ENCODE measurements at places on chromosomes 4 and X.

GRCh38 chrX:64198036-64198435 is 7.5 kb downstream of the AMER1 start:
- no peak for DNase-seq

DNA sequence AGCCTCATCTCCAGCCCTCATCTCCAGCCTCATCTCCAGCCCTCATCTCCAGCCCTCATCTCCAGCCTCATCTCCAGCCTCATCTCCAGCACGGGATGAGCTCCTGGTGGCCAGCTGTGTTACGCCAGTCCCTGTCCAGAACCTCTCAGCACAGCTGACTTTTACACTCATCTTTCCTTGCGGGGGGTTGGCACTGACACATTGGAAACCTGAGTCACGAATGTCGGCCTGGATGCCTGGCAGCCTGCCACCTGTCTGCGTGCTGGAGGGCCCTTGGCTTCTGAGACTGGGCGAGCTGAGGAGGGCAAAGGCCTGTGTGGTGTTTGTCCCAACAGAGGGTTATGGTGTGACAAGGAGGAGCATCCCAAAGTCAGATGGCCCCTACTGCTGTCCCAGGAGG is 66.1 kb upstream of the HGFAC start:
- no peak for DNase-seq

- no peak for DNase-seq
Measured at GRCh38 chr4:17587094-17587822, 10.3 kb downstream of the LAP3 start.

GRCh38 chr4:161554372-161554990 is 609.3 kb downstream of the FSTL5 start:
- DNase-seq: no peak

DNA sequence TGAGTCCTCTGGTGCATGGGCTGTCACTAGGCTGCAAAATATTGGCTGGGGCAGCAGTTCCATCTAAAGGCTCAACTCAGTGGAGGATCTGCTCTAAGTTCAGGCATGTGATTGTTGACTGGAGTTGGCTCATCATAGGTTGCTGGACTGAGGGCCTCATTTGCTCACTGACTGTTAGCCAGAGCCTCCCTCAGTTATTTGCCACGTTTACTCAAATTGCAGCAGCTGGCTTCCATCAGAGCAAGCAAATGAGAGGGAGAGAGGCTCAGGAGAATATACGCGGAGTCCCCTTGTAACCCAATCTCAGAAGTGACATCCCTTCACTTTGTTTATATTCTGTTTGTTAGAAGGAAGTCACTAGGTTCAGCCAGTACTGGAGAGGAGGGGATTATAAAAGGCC is 54.1 kb downstream of the BMP3 start:
- DNase-seq: no peak

- no peak for DNase-seq
Measured at GRCh38 chrX:19672222-19672812, 157.0 kb upstream of the MAP3K15 start.

GRCh38 chr4:54185044-54185780 is 43.9 kb upstream of the PDGFRA start:
- no peak for DNase-seq

- DNase-seq: no peak
Measured at GRCh38 chr4:47733302-47734175, 104.3 kb downstream of the CORIN start.

- DNase-seq: no peak
Measured at GRCh38 chrX:110454336-110454735, 95.7 kb downstream of the RTL9 start.

- DNase-seq: no peak
Measured at GRCh38 chr4:120865985-120866384, 56.5 kb downstream of the PRDM5 start.

DNA sequence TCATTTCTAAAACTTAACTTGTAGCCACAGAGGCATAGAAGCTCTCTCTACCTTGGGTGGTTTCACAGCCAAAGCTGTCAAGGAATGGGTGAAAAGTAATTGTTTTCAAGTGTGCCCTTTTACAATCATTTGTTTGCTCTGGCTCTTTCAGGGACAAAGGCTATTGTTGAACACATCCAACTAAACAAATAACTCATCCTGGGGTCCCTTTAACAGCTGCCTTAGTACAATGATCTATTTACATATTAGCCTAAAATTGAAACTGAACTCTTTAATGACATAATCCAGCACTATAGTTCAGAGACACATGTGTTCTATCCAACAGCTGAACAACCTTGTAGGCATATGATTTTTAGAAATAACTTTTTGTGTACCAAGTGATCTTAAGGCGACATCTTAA is 3.7 kb downstream of the HHIP start:
- DNase-seq: no peak

- DNase-seq: no peak
Measured at GRCh38 chr4:118353534-118354030, 779 bp upstream of the PRSS12 start.

- no peak for DNase-seq
Measured at GRCh38 chr4:5267408-5267807, 216.1 kb downstream of the STK32B start.

DNA sequence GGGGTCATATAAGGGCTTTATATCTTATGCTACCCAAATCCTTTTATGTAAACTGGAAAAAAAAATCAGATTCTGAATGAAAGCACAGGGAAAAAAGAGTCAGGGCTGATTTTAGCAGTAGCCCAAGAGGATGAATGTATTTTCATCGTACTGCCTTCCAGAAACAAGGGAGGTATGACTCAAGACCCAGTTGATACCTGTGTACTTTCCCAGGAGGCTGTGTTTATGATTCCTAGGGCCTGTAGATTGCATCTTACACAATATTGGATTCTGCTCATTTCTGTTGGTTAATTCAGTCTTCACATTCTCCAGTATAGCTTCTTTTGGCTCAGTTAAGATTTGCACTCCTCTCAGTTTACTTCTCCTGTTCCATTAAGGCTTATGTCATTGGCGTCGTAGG is 127.9 kb upstream of the LIMCH1 start:
- no peak for DNase-seq

GRCh38 chrX:154059231-154059630 is 38.3 kb downstream of the MECP2 start:
- DNase-seq: no peak

DNA sequence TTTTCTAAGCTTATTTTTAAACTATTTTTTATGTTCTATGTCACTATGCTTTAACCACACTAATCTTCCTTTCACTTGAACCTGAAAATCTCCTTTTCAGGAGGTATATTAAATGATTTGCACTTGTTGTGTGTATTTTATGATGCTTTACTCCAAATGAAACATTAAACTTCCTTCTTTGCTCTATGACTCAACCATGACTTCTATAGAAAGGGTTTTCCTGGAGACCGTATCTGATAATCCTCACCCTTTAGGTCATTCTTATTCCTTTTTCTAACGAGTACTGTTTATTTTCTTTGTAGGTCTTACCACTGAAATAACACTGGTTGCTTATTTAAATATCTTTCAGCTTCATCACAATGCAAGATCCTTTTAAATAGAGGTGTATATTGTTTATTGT is 1163.2 kb downstream of the PCDH18 start:
- no peak for DNase-seq

DNA sequence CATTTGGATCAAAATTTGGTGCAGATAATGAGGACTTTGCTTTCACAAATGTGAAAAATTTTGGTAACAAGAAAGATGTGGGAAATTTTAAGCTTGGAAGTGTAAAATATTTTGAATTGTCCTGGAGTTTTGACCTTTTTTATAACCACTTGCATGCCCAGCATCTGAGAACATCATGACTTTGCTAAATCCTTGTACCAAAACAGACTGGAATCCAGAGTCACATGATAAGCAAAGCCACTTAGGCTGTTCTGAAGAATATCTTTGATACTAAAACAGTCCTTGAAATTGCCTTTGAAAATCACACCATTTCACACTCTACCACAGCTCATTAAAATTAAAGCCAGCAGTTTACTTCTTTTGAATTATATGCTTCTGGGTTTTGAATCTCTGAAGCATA is 2.5 kb upstream of the PPM1K start:
- DNase-seq: no peak

DNA sequence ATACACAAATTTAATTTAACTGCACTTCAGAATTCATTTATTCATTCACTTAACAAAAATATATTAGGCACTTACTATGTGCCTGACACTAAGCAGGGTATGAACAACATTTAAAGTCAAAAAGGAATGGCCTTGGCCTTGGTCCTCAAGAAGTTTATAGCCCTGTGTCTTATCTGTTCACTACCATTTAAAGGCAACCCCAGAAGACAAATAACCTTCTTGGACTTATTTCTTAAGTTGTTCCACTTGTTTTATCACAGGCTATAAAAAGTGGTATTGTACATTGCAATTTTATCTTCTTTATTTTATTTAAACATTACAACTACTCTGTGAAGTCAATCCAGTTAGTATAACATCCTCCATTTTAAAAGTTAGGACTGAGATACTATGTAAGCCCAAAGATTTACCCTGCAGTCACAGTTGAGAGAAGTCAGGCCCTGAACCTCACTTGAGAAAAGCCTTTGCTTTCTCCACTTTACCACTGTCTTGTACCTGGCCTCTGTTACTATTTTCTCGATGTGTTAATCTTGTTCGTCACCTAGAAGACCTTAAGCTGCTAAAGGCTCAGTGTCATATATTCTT is 305.6 kb upstream of the DIPK2B start:
- DNase-seq: no peak

DNA sequence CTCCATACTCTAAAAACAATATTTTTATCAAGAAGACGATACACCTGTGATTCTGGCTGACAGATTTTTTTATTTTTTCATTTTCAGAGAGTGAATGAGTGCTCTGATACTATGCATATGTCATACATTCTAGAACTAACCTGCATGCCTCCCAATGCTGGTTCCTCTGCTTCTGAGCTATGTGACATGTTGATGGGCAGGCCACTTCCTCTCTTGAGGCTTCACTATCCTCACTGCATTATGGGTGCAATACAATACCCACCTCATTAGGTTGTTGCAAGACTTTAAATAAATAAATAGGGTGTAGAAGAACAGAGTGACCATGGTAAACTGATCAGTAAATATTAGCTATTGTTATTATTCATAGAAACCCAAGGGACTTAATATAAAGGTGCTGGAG is 408.3 kb downstream of the HNRNPD start:
- DNase-seq: no peak

GRCh38 chr4:77765720-77766119 is 53.4 kb downstream of the CNOT6L start:
- DNase-seq: no peak

DNA sequence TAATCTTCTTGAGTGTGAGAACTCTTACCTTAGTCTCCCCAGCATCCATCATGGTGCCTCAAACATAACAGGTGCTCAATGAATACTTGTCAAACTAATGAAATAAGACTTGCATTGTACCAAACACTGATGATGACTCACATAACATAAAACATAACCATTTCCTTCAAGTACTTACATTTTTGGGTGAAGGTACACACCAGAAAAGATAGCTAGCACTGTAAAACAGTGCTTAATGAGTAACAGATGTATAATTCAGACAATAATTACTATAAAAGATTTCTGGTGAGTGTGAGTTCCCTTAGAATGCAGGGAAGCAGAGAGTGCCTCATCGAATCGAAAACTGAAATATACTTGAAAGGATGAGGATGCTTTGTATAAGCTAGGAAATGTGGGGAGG is 70.1 kb upstream of the HCCS start:
- DNase-seq: no peak

DNA sequence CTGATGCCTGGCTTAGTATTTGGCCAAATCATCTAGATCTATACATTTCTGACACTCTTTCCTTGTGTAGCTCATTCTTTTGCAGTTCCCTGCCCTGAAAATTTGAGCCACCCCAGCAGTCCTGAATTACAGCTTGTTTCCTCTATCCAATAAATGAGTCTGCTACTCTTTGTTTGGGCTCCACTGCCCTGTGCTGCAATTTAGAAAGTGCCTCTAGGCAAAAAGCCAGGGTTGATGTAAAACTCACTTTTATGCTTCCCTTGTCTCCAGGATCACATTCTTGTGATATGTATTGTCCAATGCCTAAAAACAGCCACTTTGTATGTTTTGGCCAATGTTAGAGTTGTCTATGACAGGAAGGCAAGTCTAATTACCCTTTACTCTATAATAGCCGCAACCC is 101.7 kb upstream of the MAP3K15 start:
- no peak for DNase-seq

DNA sequence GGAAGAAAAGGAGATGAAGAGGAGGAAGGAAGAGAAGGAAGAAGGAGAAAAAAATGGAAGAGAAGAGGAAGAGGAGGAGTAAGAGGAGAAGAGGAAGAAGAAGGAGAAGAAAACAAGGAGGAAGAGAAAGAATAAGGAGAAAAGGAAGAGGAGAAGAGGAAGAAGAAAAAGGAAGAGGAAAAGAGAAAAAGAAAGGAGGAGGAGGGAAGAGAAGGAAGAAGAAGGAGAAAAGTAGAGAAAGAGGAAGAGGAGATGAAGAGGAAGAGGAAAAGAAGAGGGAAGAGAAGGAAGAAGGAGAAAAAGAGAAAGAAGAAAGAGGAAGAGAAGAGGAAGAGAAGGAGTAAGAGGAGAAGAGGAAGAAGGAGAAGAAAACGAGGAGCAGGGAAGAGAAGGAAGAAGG is 11.8 kb upstream of the LEF1 start:
- no peak for DNase-seq

DNA sequence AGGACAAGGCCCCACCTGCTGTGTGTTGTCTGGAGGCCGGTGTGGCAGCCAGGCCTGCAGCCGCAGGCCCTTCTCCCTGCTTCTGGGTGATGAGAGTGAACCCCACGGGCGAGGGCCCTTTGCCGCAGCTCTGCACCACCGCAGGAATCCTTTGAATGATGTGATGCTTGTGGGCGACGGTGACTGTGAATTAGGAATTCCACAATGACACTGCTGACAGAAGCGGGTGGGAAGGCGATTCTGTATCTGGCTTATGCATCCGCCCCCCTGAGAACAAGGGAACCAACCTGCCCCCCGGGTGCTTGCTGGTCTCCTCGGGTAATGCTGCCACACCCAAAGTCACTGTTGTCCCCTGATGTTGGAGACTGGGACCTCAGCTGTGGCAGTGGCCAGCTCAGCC is 19.5 kb upstream of the MAN2B2 start:
- no peak for DNase-seq

GRCh38 chr4:72473434-72473900 is 95.6 kb downstream of the ADAMTS3 start:
- no peak for DNase-seq

- DNase-seq: no peak
Measured at GRCh38 chrX:85905851-85906250, 141.5 kb downstream of the CHM start.

- no peak for DNase-seq
Measured at GRCh38 chrX:22059775-22060174, 27.6 kb downstream of the PHEX start.

- no peak for DNase-seq
Measured at GRCh38 chr4:100391086-100391485, 126.7 kb downstream of the EMCN start.

GRCh38 chrX:15475021-15475420 is 18.1 kb downstream of the PIR start:
- DNase-seq: no peak

- peak; percentile 10 for DNase-seq
Measured at GRCh38 chrX:68511255-68511654, 12.4 kb downstream of the YIPF6 start.

DNA sequence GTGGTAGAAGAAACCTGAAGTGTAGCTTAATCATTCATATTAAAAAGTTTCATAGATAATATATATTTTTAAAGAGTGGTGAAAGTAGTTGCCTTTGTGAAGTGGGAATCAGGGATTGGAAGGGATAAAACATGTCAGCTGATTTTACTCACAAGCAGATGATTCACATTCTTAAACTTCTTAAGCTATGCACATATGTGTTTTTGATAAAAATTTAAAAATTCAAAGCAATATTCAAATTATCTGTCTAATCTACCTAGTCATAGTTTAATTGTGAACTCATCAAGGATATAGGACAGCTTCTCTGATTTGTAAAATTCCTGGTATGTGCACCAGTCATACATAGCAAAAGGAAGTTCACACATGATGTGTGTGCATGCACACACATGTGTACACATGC is 520.6 kb upstream of the PITX2 start:
- DNase-seq: no peak

Measured in stimulated activated CD4-positive, alpha-beta T cell treated with anti-CD3 and anti-CD28 coated beads, Interleukin-2, amount 100 ng/mL, for 24 hours (primary cell).